ENCODE measurements at places on chromosomes 7 and 10.

GRCh38 chr10:603745-604144 lies 85.7 kb downstream of the DIP2C start:
- DNase-seq = no peak

GRCh38 chr10:31549896-31550295 lies 230.9 kb downstream of the ZEB1 start:
- no peak for DNase-seq

DNA sequence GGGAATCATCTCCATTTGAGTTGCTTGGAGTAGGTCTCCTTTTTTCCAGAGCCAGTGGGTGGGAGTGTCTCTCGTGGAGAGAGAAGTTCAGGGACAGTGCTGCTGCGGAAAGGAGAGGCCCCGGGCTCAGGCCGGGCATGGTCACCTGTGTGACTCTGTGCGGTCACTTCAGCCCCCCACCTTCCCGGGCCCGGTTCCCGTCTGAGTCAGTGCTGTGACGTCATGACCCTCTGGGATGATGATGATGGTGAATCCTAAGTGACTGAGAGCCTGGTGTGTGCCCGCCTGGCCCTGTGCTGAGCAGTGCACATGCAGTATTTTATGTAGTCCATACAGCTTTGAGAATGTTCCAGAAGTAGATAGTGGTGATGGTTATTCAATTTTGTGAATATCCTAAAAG lies 32.6 kb upstream of the AP5Z1 start:
- no peak for DNase-seq

DNA sequence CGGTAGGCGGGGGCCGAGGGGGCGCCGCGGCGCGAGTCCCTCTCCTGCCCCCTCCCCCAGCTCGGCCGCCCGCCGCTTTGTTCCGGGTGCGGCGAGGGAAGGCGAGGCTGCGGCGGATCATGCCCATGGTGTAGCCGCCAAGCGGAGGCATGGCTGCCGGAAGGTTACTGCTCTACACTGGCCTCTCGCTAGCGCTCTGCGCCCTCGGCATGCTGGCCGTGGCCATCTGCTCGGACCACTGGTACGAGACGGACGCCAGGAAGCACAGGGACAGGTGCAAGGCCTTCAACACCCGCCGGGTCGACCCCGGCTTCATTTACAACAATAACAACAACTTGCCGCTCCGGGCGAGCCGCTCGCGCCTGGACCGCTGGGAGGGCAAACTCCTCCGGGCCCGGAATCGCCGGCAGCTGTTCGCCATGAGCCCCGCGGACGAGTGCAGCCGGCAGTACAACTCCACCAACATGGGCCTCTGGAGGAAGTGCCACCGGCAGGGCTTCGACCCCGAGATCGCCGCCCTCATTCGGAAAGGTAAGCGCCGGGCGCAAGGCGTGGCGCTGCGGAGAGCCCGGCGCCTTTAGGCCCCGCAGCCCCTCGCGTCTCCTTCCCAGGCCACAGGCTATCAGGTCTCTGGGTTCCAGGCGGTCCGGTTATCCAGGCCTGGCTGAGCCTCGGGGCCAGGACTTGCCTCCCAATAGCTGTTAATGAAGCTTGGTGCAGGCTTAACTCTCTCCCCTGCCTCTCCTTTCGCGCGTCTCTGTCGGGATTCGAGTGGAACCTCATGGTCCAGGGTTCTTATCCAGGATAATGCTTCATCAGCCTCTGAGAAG lies 513 bp downstream of the TMEM178B start:
- peak; percentile 79 for DNase-seq

DNA sequence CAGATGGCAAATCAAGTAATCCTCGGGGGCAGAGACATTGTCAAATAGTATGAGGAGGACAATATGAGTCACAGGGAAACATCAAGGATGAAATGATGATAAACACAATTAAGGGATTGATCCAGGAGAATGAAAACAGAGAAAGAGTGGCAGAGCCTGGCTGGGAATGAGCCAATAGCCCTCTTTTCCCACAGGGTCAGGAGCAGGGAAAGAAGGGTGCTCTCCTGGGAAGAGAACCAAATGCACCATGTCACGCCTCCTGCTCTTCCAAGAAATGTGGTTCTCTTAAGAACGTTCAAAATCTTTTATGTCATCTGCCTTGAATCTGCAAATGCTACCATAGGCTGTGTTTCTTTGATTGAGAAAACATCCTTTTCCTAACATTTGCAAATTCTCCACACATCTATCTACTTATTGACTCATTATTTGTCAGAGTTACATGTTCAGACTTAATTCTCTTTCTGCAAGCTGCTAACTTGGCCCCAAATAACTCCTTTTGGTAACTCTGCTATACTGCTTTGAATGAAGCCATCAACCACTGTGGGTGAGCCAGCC lies 50.6 kb downstream of the HIPK2 start:
- DNase-seq = no peak

DNA sequence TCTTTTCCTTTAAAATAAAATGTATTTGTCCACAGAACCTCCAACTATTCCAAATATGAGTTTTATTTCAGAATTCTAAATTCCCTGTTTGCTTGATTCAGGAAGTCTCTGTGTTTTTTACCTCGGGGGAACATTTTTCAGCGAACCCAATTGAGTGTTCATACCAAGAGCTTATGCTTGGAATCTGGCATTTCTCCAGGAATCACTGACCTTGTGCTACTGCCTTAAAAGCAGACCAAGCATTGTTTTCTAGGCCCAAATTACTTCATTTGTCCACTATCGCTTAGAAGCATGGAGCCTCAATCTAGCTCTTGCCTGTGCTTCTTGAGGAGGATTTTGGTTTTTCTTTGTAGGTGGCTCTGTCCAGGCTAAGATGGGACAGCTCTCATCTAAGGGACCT lies 59.4 kb downstream of the EBLN1 start:
- DNase-seq = no peak

- DNase-seq = no peak
Measured at GRCh38 chr10:69356187-69356586, 60.5 kb downstream of the TACR2 start.

DNA sequence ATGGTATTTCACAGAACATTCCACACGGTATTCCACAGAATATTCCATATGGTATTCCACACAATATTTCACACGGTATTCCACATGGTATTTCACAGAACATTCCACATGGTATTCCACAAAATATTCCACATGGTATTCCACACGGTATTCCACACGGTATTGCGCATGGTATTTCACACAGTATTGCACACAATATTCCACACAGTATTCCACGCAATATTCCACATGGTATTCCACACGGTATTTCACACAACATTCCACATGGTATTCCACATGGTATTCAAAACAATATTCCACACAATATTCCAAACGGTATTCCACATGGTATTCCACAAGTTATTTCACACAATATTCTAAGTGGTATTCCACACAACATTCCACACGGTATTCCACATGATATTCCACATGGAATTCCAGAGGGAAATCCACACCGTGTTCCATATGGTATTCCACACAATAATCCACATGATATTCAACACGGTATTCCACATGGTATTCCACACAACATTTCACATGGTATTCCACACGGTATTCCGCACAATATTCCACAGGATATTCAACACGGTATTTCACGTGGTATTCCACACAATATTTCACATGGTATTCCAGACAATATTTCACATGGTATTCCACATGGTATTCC lies 136.7 kb upstream of the CHST15 start:
- DNase-seq = peak; percentile 60

- no peak for DNase-seq
Measured at GRCh38 chr7:73429215-73429614, 4.4 kb upstream of the FZD9 start.

GRCh38 chr10:89164920-89165319 lies 42.2 kb downstream of the CH25H start:
- no peak for DNase-seq

GRCh38 chr10:101283762-101284100 lies 54.5 kb upstream of the LBX1 start:
- DNase-seq = no peak

- DNase-seq = no peak
Measured at GRCh38 chr7:32142649-32143048, 72.4 kb upstream of the PDE1C start.

- DNase-seq = no peak
Measured at GRCh38 chr7:151683615-151684407, 164.1 kb upstream of the RHEB start.

- DNase-seq = no peak
Measured at GRCh38 chr10:22638863-22639262, 75.5 kb downstream of the PIP4K2A start.

DNA sequence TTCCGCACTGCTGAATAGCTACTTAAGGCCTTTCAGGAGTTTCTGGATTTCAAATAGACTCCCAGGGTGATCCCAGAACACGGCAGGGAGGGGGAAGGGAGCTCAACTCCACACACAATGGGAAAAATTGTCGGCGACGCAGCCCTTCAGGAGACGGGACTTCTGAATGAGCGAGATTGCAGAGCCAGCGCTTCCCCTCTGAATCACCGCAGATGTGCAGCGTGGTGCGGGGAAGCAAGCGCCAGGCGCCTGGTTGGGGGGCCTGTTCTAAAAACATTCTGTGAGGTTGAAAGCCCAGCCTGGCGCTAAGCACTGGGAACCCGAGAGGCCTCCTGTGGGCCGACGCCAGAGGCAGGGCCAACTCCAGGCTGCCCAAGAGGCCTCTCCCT lies 163.3 kb downstream of the MAD1L1 start:
- DNase-seq = no peak

GRCh38 chr7:129958643-129959470 lies 6.1 kb upstream of the UBE2H start:
- DNase-seq = no peak

GRCh38 chr7:148590471-148590870 lies at the start of gene C7orf33:
TSS of gene C7orf33 (plus strand) at chr7:148590766. CDS start at chr7:148590926, 160 bp downstream.
- DNase-seq = no peak

- DNase-seq = peak; percentile 56
Measured at GRCh38 chr10:43136432-43136831, 1.8 kb upstream of the CSGALNACT2 start.

GRCh38 chr10:131825150-131825848 lies 75.5 kb upstream of the PPP2R2D start:
- no peak for DNase-seq

DNA sequence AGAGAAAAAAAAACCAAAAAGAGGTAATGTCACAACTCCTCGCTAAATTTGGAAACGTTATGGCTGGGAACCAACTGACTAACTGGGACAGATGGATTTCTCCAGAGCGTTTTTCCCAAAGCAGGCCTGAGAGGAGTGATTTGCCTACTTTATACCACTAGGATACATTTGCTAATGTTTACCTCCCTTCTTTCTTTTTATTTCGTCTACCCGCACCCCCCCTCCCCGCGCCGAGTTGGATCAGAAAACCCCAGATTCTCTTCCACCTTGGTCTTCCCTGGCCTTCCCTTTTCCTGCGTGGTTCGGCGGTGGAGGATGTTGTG lies 7.2 kb downstream of the CPA2 start:
- no peak for DNase-seq

DNA sequence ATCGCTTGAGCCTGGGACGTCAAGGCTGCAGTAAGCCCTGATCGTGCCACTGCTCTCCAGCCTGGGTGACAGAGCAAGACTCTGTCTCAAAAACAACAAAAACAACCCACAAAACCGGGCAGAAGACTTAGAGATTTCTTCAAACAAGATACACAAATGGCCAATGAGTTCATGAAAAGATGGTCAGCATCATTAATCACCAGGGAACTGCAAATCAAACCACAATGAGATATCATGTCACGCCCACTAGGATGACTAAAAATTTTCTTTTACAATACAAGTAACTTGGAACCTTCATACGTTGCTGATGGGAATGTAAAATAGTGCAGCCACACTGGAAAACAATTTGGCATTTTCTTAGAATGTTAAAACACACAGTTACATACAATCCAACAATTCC lies 77.3 kb upstream of the GRID1 start:
- DNase-seq = no peak

GRCh38 chr7:22348379-22348778 lies 8.6 kb downstream of the RAPGEF5 start:
- no peak for DNase-seq

DNA sequence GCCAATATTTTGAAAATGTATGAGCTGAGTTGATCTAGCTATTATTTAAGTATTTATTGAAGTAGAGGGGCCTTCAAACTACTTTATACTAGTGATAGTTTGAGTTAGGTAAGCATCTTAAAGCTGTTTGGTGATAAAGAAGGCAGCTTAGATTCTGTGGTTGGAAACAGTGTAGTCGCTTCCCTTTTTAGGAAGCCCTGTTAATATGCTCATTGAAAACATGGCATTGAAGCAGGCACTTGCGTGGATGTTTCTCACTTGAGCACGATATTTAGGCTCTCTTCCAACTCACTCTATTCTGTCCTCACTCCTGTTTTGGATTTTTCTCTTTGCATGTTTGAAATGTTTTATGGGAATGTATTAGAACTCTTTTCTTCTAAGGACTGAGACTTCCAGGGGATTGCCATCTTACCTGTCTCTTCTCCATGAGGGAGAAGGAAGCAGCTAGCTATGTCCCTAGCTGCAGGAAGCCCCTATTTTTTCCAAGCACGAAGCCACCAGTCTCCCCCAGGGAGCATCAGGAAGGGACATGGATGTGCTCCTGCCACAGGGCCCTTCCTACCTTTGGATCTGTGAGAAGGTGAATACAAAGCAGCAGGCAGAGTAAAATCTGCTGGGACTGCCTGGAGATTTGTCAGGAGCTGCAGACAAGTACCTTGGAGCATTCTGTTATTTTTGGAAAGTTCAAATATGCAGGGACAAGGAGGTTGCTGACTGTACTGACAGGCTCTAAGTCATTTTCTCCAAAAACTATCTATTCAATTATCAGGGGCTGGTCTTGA lies 22.0 kb upstream of the BMPR1A start:
- DNase-seq = no peak

GRCh38 chr7:123131556-123131955 lies 68.2 kb downstream of the SLC13A1 start:
- DNase-seq = no peak

- DNase-seq = no peak
Measured at GRCh38 chr10:46520941-46521340, 35.5 kb downstream of the GPRIN2 start.

DNA sequence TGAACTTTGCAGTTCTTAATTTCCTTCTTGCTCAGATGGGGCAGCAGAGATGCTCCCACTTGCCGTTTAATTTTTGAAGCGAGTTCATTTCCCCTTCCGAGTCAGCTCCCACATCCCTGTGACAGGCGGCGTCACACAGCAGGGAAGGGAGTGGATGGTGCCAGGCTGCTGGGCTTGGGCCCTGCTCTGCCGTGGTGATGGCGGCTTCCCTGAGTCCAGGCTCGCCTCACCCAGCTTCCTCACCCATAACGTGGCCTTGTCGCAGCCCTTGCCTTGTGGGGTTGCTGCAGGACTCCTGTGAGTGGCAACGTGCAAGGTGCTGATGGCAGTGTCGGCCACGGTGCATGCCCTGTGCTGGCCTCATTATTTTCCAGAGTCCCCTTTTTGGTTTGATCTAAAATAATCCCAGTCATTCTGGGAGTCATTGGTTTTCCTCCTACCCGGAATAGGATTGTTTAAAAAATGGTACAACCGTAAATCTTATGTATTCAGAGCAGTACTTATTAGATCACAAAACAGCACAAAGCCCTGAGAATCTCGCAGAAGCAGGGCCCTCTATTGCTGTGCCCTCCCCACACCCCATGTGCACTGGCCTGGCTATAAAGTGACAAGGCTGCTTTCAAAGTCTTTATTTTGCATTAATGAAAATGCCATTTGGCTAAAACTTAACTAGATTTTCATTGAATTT lies 260.1 kb downstream of the WDR37 start:
- no peak for DNase-seq

- DNase-seq = no peak
Measured at GRCh38 chr10:7763929-7764328, 23.9 kb downstream of the KIN start.

All from activated CD4-positive, alpha-beta T cell treated with anti-CD3 and anti-CD28 coated beads, Interleukin-2, amount 10 ng/mL, durations not matched to agents 24 days and 14 days (primary cell).